ENCODE measurements at places on chromosomes 5 and 9.

- DNase-seq: no peak
Observed at GRCh38 chr9:71058660-71059059, 62.8 kb downstream of the TRPM3 start.

DNA sequence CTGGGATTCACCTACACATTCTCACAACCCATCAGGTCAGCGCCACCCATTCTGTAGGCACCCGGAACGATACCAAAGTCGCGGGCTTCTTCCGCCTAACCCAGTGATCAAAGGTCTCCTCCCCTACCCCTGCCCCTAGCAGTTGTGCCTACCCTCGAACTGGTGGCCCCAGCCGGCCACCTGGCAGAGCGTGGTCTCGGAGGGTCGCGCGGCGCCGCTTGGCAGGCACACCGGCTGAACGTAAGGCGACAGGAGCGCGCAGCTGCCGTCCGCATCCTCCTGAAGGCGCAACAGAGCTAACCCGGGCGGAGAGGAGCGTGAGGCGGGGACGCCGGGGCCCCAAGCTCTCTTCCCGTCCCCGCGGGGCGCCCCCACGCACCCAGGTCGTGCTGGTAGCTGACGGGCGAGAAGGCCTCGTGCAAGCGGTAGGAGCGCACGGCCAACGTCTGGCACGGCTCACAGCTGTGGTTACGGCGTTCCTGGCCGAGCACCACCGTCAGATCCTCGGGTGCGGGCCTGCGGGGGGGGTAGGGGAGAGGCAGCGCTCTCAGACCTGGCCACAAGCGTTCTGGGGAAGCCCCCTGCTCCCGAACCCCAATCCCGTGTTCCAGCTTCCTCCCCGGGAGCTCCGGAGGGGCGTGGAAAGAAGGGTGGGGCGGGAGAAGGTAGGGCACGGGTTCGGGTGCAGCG is 2.8 kb upstream of the PFN3 start:
- peak; percentile 69 for DNase-seq

DNA sequence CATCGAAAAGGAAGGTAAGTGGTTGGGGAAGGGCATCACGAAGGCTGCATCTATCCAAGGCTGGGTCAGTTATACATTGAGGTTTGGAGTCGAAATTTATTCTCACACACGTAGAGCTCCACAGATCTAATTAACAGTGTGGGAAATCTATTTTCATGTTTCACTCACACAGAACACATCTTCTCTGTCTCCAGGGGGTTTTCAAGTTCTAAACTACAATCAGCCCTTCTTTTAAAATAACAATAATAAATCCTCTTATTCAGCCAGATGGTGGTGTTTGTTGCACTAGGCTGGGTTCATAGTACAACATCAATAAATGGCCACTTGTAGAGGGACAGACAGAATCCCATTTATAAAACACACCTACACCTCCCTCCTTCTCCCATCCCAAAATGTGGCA is 174.5 kb upstream of the KLF9 start:
- no peak for DNase-seq

GRCh38 chr5:34580983-34581382 is 75.1 kb upstream of the RAI14 start:
- no peak for DNase-seq

- DNase-seq: no peak
Observed at GRCh38 chr9:133547116-133547515, 12.6 kb downstream of the ADAMTSL2 start.

DNA sequence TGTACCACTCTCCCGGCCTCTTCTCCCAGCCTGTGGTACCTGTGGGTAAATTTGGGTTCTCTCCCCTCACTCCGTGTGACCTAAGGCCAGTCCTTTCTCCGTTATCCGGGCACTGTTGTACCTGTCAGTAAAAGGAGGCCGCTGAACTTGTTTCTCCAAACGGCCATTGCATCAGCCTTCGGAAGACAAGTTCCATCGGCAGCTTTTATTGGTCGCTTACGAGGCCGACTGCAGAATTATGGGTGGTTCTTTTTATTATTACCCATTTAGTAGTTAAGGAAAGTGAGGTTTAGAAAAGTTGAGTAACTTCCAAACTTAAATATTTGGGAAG is 558 bp downstream of the GRPEL2 start:
- peak; percentile 39 for DNase-seq

DNA sequence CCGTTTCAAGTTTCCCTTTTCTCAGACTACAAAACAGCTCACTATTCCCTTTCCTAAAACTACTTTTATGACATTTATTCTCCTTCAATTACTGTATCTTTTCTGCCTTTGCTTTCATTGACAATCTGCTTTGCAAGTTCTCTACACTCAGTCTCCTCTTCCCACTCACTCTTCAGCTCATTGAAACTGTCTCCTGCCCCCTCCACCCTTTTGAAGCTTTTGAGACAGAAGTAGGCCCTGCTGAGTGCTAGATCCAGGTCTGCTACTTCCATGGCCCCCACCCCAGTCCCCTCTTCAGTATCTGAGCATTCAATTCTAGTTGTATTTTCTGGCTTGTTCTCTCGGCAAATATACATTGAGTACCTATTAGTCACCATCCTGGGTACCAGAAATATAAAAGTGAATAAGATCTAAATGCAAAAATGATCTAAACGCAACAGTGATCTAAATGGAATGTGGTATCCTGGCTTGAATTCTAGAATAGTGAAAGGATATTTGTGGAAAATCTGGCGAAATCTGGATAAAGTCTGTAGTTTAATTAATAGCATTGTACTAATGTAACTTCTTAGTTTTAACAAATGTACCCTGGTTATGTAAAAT is 58.4 kb downstream of the OR2K2 start:
- no peak for DNase-seq

DNA sequence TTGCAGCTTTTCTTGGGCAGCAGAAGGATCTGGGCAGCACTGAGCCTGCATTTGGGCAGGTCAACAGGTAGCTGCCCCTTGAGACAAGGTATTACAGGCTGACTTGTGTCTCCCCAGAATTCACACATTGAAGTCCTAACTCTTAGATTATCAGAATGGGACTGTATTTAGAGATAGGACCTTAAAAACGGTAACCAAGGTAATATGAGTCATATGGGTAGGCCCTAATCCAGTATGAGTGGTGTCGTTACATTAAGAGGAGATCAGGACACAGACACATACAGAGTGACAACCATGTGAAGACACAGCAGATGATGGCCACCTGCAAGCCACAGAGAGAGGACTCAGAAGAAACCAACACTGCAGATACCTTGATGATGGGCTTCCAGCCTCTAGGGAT is 3.2 kb downstream of the C1QTNF2 start:
- DNase-seq: no peak

DNA sequence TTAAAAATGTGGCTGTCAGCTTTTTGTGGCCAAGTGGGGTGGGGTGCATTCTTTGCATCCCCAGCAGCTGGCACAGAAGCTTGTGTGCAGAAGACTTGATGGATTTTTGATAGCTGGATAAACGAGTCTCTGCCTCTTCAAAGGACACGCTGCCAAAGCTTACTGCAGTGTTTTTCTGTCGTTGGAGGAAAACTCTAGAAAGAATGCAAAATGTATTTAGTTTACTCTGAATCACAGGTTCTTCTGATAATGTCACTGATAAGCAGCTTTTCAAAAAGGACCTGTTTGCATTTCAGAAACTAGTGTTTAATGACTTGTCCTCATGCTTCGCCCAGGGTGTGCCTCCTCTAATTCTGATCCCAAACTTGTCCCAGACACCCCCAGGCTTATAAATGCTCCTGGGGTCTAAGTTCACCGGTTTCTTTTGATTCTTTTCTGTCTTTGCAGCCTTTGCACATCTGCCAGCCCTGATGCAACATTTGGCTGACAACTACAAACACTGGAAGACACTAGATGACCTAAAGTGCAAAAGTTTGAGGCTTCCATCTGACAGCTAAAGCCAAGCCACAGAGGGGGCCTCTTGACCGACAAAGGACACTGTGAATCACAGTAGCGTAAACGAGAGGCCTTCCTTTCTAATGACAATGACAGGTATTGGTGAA is 66.0 kb downstream of the WDR41 start:
- DNase-seq: no peak

Measured in GM13976 (cell line).